Cortex of kidney (tissue), 1 donor: ENCODE measurements at places on chromosomes 12 and 14.

DNA sequence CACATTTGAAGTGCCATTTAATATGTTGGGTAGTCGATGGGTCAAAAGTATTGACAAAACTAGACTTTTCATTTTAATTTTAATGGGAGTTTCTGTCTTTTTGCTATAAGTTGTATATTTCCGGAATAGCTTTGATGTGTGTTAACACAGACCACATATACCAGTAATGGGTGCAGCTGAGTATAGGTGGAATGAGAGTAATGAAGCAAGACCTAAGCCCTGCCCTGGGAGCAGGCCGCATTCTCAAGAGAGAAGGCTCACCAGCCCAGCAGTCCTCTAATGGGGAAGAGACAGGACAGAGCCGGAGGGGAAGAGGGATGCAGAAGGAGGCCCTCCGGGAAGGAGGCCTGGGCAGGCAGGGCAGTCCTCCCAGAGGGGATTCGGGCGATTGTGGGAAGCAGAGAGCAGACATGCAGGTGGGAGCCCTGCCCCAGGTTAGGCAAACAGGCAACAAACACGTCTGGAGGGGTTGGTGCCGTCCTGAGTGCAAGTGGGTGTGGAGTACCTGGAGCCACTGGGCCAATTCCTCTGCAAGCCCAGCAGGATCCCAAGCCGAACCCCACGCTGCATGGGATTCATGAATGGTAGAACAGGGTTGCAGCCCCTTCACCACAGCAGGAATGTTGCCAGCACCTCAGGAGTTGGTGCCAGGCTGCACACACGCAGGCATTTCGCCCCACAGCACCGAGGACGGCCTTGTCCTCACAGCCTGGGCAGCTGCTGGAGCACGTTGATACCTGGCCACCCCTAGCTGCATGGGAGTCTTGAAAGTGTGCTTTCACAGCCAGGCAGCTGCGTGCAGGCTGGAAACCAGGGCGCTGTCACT lies 7.8 kb downstream of the CKB start:
- DNase-seq, result no peak

GRCh38 chr12:46659032-46659650 lies 166.7 kb downstream of the SLC38A4 start:
- DNase-seq, result no peak

GRCh38 chr12:56522411-56523193 lies 982 bp downstream of the RBMS2 start:
- DNase-seq, result no peak

- DNase-seq, result no peak
Observed at GRCh38 chr12:113467502-113468364, 3.9 kb downstream of the LHX5 start.

- no peak for DNase-seq
Observed at GRCh38 chr14:90652626-90653025, 163.6 kb downstream of the TTC7B start.

DNA sequence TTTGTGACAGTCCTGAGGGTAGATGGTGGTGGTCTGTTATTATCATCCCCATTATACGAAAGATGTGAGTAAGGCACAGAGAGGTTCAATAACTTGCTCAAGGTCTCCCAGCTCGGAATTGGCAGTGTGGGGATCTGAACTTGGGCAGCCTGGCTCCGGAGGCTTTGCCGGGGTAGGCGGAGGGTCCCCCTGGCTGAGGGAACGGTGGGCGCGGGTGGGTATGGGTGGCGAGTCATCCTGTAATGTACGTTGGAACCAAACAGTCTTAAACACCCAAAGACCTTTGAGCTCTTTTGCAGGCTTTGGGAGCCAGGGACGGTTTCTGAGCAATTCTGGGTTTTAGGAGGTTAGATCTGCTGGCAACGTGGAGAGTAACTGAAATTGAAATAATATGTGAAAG lies 16.5 kb downstream of the SLC24A4 start:
- no peak for DNase-seq

- DNase-seq, result no peak
Observed at GRCh38 chr14:81523616-81524015, 10.0 kb downstream of the SEL1L start.

DNA sequence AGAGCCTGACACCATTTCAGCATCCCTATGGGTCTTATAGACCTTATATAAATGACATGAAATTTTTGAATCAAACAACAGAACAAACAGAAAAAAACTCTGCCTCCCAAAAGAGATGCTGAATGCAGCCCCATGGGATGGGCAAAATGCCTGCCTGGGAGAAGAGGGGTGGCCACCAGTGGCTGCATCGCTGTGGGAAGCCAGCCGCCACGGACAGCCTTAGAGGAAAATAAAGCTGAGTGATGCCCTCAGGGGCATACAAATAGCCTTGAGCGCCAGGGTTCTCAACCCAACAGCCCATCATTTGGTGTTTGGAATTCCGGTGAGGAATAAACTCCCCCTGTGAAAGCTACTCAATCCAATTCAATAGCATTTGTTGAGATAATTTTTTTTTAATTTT lies 22.9 kb downstream of the SYNE3 start:
- no peak for DNase-seq

- no peak for DNase-seq
Observed at GRCh38 chr12:24200010-24200409, 250.5 kb upstream of the SOX5 start.

DNA sequence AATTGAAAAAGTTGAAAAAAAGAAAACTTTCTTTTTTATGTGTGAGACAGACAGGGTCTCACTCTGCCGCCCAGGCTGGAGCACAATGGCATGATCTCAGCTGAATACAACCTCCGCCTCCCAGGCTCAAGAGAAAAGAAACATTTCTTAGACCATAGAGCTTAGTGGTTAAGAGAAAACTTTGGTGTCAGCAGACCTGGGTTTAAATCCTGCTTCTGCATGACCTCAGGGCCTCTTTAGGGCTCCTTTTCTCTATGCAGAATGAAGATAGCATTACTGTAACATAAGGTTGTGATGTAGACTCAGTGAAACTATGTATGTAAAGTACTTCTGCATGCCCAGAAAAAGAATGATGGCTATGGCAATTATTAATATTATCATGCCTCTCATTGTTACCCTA lies 104.7 kb upstream of the NUDT4 start:
- DNase-seq, result no peak
